Stimulated activated CD4-positive, alpha-beta T cell treated with anti-CD3 and anti-CD28 coated beads, Interleukin-15, amount 100 ng/mL, for 48 hours (primary cell): ENCODE measurements at places on chromosomes 6 and 20.

GRCh38 chr6:147285087-147285855 is 81.1 kb downstream of the STXBP5 start:
- DNase-seq, result no peak

DNA sequence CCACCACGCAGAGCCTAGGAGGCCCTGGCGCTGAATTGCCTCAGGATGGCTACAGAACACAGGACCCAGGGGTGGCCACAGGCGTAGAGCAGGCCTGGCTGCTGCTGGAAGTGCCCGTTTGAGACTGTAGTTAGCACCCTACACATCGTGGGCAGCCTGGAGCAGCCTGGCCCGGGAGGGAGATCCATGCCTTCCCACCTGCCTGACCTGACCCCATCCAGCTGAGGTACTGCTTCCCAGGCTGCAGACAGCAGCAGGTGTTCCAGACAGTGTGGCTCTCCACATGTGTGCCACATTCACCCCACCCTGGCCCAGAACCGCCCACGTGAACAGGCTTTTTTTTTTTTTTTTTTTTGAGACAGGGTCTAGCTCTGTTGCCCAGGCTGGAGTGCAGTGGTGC is 20.9 kb upstream of the MAP1LC3A start:
- DNase-seq, result no peak

DNA sequence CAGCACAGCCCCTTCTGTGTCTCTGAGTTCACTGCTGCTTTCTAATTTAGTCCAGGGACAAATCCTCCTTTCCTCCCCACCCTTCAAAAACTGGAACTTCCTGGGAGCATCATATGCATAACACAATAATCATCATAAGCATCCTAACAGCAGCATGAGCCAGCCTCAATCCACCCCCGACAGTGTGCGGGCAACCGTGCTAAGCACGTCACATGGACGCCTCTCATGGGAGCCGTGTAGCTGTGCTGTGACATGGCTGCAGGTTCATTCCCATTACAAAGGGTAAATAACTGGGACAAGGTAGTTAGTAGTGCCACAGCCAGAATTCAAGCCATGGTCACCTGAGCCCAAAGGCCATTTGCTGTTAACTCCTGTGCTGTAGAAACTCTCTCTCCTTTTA is 24.5 kb upstream of the ULBP3 start:
- DNase-seq, result no peak

DNA sequence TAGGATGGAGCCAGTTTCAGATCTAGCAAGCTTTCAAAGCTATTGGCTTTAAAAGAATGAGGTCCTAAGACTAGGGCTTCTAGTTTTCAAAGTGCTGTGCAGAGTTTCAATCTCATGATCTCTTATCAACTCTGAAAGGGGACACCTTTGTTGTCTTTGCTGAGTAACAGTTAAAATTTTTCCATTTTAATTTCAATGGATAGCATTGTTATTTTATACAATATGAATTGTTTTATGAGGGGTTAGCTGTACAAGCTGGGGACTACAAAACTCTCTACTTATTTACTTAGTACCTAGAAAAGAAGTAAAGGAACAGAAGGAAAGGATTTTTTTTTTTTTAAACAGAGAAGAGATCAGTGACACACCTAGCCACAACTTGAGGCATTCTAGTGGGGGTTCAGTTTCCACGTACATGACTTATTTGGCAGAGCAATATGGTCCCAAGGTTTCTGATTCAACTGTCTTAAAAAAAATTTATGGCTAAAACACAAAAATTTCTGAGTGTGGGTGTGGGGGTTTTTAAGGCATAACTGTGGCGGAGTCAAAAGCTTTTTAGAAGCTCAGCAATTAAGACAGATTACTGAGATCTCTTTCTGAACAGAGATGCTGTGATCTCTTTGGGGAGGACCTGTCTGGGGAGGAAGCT is 46.1 kb upstream of the JAG1 start:
- DNase-seq, result no peak

GRCh38 chr6:37602801-37603200 is 94.9 kb downstream of the MDGA1 start:
- no peak for DNase-seq

GRCh38 chr6:151689499-151690201 is 117.8 kb upstream of the ESR1 start:
- DNase-seq, result no peak

DNA sequence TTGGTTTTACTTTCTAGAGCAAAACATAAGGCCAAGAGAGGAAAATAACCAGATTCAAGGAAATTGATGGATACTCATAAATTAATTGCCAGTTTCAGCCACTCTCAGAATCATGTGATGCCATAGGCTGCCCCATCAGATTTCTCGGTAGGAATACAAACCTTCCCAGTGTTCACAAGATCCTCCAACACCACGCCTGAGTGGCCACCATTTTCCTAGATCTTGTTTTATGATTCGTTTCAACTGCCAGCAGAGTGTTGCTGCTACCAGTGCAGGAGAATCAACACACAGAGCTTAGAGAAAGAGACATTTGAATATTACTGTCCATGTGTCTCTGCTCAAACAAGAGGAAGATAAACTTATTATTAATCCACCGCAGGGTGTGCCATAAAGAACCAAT is 434.2 kb upstream of the CDH4 start:
- DNase-seq, result no peak

DNA sequence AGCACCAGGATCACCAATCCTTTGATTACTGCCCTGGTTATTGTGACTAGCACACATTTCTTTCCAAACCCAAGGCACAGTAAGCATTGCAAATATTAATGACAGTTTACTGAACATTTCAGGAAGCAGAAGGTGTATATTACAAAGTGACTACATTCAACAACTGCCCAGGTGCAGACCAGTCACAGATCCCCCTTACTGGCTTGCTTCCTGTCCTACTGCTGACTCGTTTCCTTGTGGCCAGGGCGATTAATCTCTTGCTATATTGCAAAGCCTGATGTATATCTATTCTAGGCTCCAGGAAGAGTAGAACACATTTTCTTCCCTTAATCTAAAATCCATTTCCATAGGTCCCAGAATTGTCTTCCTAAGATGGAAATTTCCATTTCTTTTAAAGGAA is 77.2 kb upstream of the EPHA7 start:
- no peak for DNase-seq

GRCh38 chr6:143976806-143977349 is 31.2 kb downstream of the PLAGL1 start:
- no peak for DNase-seq

DNA sequence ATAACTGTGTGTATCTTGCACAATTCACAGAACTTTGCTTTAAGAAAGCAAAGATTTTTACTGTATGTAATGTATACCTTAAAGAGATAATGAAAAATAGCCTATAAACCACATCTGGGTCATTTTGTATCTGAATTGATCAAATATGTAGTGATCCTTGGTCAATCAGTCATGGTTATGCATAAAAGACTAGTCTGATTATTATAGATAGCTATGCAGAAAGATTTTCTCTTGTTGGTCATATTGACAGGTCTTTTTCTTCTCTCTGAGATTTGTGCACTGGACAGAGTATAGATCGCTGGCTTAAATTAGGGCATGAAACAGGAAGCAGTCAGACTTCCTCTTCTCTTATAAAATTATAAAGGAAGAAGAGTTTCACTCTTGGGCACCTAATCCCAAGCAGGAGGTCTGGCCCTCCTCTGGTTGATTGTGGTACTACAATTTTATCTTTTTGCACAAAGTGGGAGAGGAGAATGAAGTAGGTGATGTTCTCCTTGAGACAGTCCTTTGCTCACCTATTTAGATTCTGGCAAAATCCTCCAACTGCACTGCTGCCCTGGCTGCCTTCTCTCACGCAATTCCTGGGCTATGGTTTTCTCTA is 380.9 kb upstream of the RGS17 start:
- no peak for DNase-seq

DNA sequence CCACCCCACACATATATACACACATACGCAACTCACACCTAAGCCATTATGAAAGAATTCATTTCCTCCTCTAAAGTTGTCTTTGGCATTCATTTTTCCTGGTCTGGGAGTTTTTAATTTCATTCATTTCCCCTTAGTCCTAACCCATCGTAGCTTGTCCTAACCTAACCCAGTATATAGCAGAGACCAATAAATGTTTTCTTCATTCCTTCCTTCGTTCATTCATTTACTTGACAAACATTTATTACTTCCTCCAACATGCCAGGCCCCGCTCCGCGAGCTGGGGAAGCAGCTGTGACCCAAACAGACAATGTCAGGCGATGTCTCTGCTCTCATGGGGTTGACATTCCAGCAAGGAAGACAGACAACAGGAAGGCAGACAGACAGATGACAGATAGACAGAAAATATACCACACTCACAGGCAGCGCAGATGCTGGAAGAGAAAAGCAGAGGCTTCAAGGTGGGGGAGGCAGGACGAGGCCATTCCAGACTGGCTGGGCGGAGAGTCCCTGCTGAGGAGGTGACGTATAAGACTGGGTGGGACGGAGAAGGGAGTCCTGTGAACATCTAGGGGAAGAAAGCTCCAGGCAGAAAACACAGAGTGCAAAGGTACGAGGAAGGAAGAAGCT is 33.7 kb upstream of the SIRPA start:
- no peak for DNase-seq

DNA sequence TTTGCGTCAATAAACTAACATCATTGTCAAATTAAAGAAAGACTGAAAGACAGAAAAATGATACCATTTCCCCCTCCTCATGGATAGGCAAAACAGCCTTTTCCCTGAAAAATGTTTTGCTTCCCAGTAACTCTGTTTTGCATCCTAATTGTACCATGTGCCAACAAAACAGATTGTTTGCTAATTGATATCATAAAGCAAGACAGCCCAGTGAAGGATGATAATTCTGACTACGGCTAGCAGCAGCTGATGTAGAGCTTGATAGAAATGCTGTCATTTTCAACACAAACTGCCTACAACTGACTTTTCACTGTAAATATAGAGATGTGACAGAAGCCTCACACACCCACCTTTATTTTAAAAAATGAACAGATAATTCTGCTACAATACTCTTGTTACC is 1061.6 kb downstream of the HACE1 start:
- DNase-seq, result no peak

DNA sequence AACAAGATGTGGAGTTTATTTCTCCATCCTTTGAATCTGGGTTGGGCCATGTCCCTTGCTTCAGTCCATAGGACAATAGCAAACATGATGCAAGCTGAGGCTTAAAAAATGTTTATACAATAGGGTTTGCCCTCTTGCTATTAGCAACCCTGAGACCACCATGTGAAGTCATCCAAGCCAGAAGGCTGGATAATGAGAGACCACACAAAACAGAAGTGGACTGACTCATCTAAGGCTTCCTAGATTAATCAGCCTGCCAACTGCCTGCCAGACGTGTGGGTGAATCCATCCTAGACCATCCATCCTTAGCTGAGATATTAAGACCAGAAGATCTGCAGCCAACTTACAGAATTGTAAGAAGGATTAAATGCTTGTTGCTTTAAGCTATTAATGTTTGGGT is 38.1 kb upstream of the ISM1 start:
- no peak for DNase-seq

DNA sequence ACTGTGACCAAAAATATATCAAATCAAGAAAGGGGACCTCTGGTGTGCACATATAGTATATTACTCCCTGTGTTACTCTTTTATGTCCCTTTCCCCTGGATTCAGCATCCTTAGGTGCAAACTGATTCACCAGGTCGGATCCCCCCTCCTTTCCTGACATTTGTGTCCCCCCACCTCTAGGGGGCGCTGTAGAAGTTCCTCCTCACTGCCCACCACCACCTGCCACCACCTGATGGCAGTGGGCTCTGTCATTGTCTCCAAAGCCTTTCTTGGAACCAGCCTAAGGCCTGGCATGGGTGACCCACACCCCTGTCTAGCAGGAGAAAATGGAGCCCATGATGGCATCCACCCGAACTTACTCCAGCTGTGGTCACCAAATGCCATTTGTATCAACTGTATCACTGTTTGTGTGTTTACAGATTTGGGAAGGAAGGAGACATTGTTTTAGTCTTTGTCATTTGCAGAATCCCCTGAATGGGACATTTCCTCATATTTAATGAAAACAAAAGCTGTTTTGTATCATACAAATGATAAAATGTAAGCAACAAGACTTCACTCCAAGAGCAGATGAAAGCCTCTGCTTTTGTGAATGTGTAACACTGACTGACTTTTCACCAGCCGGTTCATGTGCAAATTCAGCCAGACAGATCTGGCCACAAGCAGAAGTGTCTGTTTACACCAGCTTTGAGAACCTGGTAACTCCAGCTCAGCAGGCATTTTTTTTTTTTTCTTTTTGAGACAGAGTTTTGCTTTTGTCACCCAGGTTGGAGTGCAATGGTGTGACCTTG is 66.2 kb downstream of the ARMC2 start:
- peak; percentile 42 for DNase-seq

GRCh38 chr6:69398729-69399128 is 398.1 kb downstream of the LMBRD1 start:
- no peak for DNase-seq

DNA sequence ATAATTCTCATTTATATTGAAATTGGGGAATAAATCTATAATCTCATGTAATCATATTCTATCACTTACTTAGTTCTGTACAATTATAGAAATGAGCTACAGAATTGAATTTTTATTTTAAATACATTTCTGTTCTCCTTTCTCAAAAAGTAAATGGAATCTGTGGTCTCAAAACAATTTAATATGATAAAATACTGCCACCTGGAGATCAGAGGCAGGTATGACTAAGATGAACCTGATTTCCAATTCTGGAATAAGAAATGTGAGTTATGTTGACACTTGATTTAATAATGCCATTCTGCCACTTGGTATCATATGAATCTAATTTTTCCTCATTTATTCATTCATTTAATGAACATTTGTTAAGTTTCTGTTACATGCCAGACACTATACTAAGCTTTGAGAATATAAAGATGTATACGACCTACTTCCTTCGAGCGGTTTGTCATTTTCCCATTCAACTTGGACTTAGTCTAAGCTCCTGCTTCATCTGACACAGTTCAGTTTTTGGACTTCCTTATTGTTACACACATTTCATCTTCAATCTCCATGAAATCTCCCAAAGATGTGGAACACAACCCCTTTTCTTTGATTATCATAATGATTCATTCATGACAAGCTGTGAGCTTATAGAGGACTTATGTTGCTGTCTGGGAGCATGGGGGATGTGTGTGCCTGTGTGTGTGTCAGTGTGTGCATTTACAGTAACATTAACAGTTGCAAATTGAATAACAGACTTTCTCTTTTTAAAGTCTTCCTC is 7.5 kb upstream of the CCDC28A start:
- no peak for DNase-seq
